ENCODE measurements at places on chromosomes 7 and 10.

- DNase-seq, result peak; percentile 17
These were observed 36.1 kb upstream of the CUL1 start for GRCh38 chr7:148662646-148663045.

DNA sequence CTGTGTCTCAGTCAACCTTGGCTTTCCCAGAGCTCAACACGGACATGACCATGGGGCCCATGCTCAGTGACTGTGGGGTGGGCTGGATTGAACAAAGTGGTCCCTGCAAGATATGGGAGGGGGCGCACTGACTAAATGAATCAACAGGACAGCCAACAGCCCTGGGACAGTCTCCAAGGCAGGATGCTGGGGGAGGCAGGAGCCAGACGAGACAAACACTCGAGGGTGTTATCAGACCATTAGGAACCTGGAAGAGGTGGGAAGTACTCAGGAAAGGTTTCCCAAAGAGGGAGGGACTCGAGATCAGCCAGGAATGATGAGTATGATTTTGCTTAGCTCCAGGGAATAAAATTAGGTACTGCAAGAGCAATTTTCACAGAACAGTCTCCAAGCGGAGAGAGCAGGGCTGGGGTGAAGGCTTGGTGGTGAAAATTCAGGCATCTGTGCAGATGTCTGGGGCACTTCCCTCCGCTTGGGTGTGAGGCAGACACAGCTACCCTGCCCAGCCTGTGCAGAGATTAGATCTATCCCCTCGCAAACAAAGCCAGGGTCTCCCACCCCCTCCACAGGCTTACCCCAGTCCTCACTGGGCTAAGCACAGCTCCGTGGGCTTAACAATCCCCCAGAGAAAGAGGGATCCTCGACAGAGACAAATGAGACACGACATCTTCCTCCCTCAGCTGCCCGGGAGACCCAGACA is 261.1 kb upstream of the ZMIZ1 start:
- DNase-seq, result no peak

DNA sequence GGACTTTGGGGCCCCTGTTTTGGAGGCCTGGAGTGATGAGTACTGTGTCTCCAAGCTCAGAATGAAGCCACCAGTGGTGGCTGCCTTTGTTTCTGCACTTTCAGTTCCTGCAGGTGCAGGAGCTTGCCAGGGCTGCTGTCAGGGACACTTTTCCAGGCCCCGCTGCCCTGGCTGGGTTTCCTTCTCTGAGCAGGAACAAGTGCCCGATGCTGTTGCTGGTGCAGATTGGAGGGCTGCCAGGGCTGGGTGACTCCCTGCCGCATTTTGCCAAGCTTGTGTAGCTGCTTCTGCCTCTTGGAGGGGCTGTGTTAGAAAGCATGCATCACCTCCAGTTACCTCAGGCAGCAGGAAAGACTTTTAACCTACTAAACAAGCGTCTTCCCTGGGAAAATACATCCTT is 211.1 kb downstream of the MGMT start:
- no peak for DNase-seq

DNA sequence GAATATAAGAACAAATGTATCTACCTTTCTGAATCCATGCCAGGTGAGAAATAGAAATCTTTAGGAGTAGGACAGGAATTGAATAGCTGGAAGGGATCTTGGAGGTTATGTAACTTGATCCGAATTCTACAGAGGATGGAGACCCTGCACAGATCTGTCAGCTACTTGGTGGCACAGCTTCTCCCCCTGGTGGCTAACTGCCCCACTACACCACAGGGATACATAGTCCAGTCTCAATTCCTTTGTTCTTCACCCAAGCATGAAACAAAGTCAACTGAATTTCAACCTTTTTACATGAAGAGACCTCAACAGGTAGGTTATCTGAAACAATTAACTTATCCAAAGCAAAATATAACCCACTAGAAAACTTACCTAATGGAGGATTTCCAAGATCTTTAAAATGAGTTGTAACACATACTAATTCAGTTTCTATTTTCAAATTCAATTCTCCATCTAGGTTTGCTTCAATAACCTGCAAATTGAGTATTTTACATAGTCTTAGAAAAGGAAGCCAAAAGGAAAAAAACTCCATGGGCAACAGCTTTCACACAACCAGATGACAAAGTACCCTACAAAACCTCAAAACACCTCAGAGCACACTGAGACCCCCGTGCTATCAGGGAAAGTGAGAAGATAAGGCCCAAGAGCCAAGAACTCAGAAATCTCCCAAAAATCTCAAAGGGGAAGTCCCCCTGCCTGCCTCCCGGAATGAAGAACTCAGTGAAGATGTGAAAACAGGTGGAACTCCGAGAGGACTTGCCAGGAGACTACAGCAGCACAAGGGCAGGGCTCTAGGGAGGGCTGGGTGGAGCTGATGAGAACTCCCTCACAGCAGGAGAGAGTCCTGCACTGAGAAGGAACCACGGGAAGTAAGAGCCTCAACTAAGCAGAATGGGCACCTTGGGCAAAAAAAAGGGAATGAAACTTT is 10.3 kb downstream of the HUS1 start:
- DNase-seq, result peak; percentile 91

DNA sequence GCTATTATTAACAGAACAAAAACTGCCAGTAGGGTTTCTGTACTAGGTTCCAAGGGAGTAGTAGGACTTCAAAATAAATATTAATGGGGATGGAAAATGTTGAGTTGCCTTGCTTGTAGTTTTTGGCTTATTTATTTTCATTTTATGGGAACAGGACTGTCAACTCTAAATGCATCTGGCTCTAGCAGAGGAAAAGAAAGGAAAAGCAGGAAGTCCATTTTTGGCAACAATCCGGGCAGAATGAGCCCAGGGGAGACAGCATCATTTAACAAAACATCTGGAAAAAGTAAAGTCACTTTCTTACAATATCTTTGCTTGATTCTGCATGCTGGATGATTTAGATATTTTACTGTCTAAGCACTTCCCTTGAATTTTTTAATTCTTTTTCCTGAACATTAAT is 69.4 kb downstream of the NOC3L start:
- no peak for DNase-seq

GRCh38 chr7:28808796-28809533 is 149.2 kb downstream of the TRIL start:
- no peak for DNase-seq

- peak; percentile 3 for DNase-seq
These were observed 146.5 kb downstream of the ARID5B start for GRCh38 chr10:62047960-62048383.

DNA sequence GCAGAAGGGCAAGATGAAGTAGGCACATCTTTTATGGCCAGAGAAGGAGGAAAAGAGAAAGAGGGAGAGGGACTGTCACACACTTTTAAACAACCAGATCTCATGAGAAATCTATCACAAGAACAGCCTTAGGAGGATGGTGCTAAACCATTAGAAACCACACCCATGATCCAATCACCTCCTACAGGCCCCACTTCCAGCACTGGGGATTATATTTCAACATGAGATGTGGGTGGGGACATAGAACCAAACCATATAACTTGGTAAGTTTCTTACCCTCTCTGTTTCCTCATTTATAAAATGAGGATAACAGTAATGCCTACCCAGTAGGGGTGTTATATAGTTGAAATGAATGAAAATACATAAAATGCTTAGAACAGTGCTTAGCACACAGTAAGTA is 66.0 kb downstream of the CHCHD3 start:
- no peak for DNase-seq

- no peak for DNase-seq
These were observed 70.1 kb upstream of the RAB11FIP2 start for GRCh38 chr10:118116715-118117449.

DNA sequence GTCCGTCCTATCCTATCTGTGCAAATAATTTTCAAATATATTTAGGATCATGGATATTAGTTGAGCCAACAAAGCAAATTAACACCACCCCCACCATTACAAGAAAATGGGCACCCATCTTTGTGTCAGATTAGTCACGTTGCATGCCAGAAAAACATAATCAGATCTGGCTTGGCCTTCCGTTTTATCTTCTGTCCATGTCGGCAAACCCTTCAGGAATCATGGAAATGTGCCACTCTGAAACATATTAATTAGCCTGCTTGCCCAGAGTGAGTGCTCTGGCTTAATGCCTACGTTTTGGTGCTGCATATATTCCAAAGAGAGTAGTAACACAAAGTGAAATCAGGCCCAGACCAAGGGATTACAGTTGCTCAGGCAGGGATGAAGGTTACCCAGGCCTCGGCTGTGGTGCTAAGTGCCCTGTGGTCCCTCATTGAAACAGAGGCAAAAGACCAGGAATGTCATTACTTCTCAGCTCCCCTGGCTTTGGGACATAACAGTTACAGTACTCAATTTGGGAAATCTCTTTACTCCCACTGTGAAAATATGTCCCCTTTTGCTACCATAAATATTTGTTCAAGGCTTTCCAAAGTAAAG is 154.0 kb upstream of the LSM8 start:
- no peak for DNase-seq

GRCh38 chr10:102460836-102461186 is 9.5 kb upstream of the C10orf95 start:
- no peak for DNase-seq

GRCh38 chr7:140146574-140146973 is 30.2 kb downstream of the KDM7A start:
- DNase-seq, result no peak

- DNase-seq, result no peak
These were observed 19.2 kb downstream of the ELFN1 start for GRCh38 chr7:1689311-1689710.

GRCh38 chr10:35885076-35885475 is 243.0 kb upstream of the FZD8 start:
- no peak for DNase-seq

DNA sequence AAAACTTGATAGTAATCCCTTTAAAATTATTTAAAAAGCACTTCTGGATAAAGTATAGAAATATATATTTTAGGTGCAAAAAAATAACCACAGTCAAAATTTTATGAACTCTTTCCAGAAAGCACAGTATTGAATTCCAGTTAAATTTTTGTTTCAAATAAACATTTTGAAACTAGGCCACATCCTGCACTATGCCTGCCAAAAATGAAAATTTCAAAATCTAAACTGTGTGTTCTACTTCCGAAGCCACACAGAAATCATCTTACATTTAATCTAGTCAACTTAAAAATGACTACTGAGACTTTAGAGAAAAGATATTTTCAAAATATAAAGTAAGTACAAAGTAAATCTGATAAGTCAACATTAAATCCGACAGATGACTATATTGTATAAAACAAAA is 50.0 kb downstream of the MAGI2 start:
- DNase-seq, result no peak

- no peak for DNase-seq
These were observed 32.3 kb downstream of the VIPR2 start for GRCh38 chr7:159112136-159113011.

GRCh38 chr10:13765641-13766341 is 179.0 kb downstream of the PRPF18 start:
- no peak for DNase-seq

DNA sequence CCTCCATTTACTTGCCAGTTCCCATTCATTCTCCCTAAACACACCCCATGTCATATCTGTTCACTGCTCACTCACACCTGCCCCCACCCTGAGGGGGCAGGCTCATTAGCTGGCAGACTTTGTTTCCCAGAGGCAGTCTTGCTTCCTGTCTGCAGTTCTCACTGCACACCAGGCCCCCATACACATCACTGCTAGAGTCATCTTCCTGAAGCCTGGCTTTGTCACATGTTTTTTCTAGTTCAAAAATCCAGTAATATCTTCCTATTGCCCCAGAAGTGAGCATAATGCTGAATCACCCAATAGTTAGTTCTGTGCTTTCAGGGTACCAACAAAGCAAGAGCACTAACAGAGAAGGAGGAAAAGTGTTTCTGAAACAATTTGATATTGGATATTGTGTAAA is 1.9 kb downstream of the LRRC72 start:
- no peak for DNase-seq

DNA sequence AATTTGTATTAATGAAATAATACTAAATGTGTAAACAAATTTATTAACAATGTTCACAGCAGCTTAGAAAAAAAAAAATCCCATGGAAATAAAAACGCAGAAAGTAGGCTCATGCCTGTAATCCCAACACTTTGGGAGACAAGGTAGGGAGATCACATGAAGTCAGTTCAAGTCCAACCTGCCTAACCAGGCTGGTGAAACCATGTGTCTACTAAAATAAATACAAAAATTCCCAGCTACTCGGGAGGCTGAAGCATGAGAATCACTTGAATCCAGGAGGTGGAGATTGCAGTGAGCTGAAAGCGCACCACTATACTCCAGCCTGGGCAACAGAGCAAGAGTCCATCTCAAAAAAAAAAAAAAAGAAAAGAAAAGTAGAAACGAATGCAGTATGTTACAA is 36.2 kb downstream of the LARP4B start:
- no peak for DNase-seq

GRCh38 chr10:129039406-129040370 is 427.4 kb upstream of the MGMT start:
- DNase-seq, result no peak

- DNase-seq, result no peak
These were observed 1.9 kb downstream of the TAS2R40 start for GRCh38 chr7:143223784-143224183.

DNA sequence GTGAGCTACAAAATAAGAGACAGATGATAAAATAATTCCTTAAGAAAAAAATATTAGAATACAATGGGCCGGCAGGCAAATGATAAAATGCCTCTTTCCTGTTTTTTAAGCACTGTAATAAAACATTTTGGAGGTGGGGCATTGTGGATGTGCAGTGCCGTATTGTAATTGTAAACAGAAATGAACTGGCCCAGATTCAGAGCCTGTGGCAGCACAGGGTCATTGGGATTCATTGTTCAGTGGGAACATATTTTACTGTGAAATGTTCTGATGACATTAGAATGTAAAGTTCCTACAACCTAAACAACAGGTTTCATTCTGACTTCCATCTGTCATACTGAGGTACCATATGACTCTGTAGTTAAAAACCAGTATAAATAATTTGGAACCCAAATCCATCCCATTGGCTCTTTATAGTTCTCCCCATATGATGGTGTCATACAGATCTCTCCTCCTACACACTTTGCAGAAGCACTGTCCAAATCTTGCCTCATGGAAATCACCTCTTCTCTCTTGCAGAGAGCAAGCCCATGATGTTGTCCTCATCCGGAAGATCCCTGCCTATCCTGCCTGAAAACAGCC is 264.6 kb downstream of the WDR37 start:
- no peak for DNase-seq

GRCh38 chr10:60989400-60989876 is 45.5 kb upstream of the RHOBTB1 start:
- DNase-seq, result no peak

DNA sequence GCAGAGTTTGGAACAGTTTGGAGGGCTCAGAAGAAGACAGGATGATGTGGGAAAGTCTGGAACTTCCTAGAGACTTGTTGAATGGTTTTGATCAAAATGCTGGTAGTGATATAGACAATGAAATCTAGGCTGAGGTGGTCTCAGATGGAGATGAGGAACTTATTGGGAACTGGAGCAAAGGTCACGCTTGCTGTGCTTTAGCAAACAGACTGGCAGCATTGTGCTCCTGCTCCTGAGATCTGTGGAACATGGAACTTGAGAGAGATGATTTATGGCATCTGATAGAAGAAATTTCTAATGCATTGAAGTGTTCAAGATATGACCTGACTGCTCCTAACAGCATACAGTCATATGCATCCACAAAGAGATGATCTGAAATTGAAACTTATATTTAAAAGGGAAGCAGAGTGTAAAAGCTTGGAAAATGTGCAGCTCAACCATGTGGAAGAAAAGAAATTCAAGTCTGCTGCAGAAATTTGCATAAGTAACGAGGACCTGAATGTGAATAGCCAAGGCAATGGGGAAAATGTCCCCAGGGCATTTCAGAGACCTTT is 186.9 kb upstream of the PHYHIPL start:
- no peak for DNase-seq
